ENCODE measurements at places on chromosomes 5 and 9.

DNA sequence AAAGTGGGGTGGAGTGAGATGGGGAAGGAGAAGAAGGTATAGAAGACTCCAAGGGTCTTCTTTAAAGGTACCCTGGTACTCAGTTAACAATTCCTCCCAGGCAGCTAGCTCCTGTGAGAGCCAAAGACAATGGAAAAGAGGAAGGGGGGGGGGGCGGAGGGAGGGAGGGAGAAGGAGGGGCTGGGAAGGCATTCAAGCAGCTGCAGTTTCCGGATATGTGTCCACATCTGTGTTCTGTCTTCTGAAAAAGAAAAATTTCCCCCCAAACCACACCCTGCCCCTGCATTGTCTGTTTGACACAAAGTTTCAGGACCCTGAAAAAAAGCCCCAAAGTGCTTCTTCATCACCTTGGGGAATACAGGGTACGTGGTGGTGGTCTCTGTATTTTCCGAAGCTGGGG, 11.1 kb downstream of the SPRY4 start:
- DNase-seq: no peak

DNA sequence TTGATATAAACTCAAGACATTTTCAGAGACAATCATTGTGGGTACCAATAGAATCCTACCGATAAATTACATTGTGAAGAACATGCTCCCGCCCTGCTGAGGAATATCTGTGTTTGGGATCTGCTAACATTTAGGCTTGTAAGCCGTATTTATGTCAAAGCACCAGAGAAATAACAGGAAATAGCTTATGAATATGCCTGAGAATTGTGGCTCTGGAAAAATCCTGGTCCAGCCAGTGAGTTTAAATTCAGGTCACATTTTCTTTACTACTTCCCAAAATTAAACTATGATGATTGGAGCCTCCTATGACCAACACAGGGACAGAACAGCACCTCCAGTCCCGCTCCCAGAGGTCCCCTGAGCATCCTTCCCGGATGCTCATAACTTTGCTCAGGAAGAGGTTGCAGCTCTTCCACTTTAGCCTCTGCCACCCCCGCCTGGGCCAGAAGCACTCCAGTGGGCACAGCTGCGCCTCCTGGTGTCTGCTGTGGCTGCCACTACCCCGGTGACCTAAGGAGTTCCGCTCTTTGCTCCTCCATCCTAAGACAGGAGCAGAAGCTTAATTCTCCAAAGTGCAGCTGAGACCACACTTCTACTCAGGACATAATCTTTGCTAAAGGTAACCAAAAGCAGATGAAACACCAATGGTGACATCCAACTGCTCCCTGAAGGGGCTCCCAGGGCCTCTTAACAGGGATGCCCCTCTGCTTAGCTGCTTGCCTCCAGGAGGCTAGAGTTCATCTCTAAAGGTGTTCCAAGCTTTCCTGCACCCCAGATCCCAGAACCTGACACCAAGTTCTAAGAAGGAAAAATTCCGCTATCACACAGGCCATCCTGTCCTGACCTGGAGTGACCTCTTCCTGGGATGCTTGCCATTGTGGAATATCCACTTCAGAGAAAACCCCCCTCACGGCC, 58.8 kb downstream of the SLC1A1 start:
- no peak for DNase-seq

DNA sequence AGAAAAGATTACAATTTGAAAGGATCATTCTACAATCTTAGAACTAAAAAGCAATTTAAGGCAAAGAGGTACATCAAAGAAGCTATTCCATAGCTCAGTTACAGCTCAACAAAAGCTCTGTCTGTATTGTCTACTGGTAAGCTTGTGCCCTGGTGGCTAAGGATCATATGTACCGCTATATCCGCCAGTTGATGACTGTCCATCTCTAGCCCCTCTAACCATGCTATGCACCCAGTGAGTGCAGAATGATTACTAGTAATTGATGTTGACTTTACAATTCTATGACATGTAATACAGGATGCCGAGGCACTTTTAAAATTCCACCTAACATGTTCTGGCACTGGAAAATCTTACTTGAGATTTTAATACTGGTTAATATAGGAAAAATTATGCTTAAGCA, 13.1 kb downstream of the LOX start:
- DNase-seq: no peak

GRCh38 chr5:116942622-116943021, 368.0 kb upstream of the SEMA6A start:
- no peak for DNase-seq

DNA sequence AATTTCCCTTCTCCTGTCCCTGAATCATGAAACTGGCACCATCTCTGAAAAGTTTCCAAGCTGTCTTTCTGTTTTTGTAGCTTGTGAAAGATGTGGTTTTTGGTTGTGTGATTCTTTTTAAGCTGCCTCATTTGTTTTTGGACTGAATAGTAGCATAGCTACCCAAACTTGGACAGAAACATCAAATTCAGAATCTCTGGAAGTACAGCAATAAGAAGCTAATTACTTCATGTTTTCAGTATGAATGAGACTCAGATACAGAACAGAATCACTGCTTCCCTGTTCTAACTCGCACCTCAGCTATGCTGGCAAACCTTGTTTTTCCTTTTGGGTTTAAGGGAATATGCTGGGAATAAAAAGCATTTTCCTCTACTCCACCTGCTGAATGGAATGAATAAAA, 101.0 kb downstream of the FGF1 start:
- no peak for DNase-seq

- no peak for DNase-seq
Measured at GRCh38 chr5:92836855-92837755, 743.9 kb downstream of the NR2F1-AS1 start.
